ENCODE measurements at places on chromosomes 3 and 15.

DNA sequence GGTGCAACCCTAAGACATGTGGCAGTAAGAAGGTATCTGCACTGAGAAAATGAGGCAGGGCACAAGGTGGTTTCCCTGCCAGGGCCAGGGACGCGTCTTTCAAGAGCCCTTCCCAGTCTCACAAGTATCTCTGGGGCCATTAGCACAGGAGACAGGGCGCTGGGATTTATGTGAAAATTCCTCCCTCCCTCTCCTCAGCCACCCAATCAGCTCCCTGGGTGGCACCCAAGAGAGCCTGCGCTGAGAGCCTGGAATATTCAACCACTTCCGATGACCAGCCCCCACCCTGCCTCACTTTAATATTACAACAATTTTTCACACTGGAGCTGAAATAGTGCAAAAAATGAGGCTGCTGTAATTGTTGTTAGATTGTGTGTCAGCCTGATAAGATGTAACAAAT is 26.1 kb downstream of the SEC61A1 start:
- no peak for DNase-seq

DNA sequence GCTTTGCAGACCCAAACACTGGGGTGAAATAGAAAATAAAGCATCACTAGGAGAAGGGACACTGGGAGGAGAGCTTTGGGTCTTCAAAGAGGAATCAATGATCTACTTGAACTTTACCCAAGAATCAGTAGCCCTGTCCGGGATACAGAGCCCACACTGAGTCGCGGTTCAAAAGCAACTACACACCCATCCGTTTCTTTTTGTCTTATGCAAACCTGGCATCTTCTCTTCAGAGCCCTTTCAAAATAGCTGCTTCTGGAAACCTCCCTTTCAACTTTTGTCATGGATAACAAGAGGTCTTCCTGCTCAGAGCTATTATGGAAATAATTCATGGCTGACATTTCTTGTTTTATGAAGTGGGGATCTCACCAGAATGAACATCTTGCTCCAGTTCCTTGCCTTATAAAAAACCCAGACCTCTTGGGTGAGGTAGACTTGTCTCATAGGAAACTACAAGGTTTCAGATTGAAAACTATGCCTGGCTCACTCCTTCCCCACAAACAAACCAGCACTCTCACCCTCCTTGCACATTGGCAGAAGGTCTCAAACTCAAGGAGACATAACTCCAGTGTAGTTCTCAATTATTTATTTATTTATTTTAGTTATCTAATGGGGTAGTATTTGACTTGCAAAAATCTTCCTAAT is 115.1 kb upstream of the ARHGEF3 start:
- DNase-seq, result no peak

- DNase-seq, result peak; percentile 0
Measured at GRCh38 chr3:135106445-135106844, 311.4 kb downstream of the EPHB1 start.

DNA sequence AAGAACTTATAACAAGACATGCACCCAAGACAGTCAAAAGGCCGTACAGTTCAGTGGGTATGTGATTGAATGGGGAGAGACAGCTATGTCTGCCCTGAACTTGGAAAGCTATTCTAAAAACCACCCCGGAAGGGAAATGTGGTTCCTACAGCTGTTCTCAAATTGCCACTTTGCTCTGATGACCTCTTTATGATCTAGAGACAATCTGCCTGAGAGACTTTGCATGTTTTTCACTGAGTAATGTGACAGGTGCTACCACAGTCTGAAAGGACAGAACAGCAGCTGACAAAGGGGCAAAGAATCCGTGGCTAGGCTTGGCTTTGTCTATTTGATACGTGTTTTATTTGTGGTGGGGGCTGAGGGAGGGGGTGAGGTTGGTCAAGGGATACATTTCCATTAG is 148.3 kb upstream of the NPHP3 start:
- DNase-seq, result no peak

GRCh38 chr15:25410649-25411048 is 28.2 kb downstream of the UBE3A start:
- DNase-seq, result no peak

- DNase-seq, result peak; percentile 6
Measured at GRCh38 chr3:31092748-31093589, 198.5 kb upstream of the GADL1 start.

GRCh38 chr15:52352086-52352485 is 56.5 kb upstream of the MYO5C start:
- DNase-seq, result no peak

- DNase-seq, result no peak
Measured at GRCh38 chr15:91609966-91610365, 243.5 kb upstream of the SLCO3A1 start.

DNA sequence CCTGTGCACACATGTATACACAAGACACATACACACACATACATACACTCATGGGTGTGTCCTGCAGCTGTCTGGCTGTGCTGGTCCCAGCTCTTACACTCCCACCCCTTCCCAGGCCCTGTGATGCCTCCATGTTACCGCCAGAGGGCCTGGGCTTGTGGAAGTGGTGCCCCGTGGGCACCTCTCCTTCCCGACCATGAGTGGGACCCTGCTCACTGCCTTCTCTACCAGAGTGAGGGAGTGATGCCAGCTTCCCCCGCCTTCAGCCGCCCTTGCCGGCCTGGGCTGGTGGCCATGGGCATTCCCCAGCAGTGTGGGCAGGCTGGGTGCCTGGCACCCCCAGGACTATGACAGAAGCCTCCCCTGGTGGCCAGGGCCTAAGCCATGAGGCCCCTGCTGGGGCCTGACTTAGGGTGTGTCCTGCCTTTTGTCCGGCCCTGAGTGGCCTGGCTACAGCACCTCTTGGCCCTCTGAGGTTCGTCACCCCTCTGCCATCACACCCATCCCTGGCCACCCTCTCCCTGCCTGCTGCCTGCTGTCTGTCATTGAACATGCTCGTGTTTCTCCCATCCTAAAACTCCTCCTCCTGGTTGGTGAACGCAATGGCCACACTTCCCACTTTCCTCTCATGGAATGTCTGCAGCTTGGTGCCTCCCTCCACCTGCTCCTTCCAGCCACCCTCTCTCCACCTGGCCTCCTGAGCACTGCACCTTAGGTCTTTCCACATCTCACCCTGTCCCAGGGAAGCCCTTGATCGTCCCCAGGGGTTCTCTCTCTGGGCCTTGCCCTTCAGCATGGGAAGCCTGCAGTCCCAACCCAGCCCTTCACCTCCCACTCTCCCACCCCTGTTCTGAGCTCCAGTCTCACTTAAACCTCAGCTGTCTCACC is 14.6 kb downstream of the HDAC11 start:
- peak; percentile 44 for DNase-seq

GRCh38 chr3:122784436-122784835 is 9.2 kb downstream of the HSPBAP1 start:
- peak; percentile 63 for DNase-seq

DNA sequence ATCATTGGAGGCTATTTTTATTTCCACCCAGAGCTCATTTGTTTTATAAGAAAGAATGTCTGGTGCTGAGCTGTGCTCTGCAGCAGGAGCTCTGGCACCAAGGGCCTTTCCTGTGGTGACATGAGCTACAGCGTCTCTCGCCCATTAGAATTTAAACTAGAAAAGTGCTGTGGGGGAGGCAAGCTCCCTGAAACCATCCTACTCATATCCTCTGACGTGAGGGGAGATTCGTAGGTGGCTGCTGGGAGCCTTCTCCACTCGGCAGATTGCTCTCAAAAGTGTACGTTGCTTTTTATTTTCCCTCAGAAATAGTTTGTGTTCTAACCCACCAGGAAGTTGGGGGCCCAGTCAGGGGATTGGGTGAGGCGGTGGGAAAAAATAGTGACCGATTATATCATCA is 76.3 kb upstream of the ARHGEF3 start:
- peak; percentile 62 for DNase-seq

- DNase-seq, result peak; percentile 55
Measured at GRCh38 chr3:81823882-81824395, 62.5 kb upstream of the GBE1 start.

DNA sequence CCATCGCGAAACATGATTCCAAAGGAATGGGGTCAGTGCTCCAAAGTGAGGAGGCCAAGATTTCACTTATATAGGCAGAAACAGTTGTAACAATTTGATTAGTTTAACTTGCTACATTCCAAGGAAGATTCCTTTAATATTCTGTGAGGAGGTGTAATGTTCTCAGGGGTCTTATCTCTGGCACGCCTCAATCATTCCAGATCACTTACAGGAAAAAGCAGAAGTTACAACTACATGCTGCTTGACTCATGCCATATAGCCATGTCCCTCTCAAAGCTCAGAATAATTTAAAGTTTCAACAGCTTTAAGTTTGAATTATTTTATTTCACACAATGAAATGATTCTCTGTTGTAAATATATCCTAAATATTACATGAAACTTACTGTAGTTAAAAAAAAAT is 3.5 kb upstream of the FYTTD1 start:
- no peak for DNase-seq

- no peak for DNase-seq
Measured at GRCh38 chr3:79018265-79018664, 749.5 kb downstream of the ROBO1 start.

GRCh38 chr3:71087143-71088018 is 496.1 kb downstream of the FOXP1 start:
- no peak for DNase-seq

- DNase-seq, result peak; percentile 34
Measured at GRCh38 chr3:188929137-188929536, 242.6 kb upstream of the TPRG1 start.

DNA sequence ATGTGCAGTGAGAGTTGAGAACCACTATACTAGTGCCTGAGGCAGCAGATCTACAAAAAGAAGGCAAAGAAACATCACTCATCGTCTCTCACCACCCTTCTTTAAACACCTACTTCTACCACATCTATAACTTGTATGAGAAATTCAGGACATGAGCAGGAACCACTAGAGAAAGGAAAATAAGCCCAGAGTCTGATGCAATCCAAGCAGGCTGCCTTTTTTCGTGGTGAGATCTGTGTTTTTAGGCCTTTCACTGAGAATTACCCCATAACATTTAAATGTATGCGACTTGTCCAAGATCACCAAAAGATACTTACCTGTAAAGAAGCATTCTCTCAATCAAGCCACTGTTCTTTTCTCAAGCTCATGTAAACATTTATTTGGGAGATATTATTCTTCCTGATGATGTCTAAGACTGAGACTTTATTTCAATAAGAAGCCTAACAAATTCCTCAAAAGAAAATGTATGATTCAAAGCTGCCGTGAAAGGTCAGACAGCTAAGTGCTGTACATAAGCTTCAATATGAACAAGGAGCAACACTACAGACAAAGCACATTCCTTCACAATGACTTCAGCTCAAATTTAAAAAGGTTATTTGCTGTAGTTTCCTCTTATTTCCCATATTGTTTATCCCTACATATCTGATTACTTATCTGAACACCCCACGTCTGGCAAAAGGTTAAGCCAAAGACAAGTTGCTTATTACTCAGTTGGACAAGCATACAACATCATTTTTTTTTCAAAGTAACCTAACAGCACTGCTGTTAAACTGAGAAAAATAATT is 16.5 kb downstream of the SPICE1 start:
- peak; percentile 55 for DNase-seq

- no peak for DNase-seq
Measured at GRCh38 chr3:177229791-177230190, 32.5 kb upstream of the TBL1XR1 start.

DNA sequence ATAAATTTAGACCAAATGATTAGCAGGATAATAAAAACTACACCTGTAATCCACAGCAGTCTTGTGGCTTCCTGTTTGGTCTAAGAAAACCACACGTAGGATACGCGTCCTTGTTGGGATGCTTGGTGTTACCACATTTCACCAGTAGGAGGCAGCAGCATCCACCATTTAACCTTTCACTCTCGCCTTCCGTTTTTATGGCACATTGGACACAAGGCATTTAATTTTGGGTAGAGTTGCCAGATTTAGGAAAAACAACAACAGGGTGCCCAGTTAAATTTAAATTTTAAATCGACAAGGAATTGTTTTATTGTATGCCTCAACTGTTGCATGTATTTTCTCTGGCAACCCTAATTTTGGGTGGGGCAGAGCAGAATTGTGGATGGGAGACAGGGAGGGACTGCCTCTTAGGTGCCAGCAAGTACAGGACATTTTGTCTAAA is 6.3 kb downstream of the LRRC31 start:
- peak; percentile 64 for DNase-seq

DNA sequence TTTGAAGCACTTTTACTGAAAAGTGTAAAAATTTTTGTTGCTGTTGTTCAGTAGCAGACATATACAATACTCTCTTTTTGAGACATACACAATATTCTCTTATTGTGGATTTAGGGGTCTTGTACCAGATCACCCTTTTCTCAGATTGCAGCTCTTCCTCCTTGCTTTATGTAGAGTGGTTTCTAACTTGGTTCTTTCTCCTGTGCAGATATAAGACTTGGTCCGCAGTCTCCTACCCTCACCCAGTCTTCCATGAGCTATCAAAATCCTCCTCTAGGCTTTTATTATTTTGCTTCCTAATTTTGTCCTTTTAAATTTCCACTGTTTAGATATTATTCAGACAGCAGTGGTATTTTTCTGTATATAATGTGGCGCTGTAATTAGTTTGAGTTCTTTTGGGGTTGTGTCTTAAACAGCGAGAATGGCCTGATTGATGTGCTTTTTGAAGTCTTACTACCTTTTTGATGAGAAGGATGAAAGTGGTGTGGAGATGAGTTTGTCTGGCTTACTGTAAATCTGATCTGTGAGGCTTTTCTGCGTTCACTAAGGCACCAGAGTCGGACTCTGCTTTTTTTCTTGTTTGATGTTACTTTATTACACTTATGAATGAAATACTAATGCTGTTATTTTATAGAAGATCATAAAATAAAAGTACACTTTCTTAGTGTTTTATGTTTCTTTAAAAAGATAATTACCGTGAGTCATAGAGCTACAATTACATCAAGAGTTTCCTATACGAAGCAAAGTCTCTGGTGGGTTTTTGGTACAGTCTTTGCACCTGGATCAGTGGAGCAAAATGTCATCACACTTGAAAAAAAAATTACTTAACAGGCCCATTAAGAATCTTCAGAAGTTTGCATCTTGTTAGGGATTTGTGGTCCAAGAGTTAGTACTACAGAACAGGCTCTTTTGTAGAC is 27.8 kb downstream of the FNDC3B start:
- DNase-seq, result no peak

- DNase-seq, result no peak
Measured at GRCh38 chr3:144105542-144105941, 133.9 kb downstream of the DIPK2A start.

- DNase-seq, result no peak
Measured at GRCh38 chr15:88792342-88793282, 10.6 kb upstream of the ACAN start.

- DNase-seq, result no peak
Measured at GRCh38 chr3:55122312-55122711, 194.5 kb upstream of the LRTM1 start.

DNA sequence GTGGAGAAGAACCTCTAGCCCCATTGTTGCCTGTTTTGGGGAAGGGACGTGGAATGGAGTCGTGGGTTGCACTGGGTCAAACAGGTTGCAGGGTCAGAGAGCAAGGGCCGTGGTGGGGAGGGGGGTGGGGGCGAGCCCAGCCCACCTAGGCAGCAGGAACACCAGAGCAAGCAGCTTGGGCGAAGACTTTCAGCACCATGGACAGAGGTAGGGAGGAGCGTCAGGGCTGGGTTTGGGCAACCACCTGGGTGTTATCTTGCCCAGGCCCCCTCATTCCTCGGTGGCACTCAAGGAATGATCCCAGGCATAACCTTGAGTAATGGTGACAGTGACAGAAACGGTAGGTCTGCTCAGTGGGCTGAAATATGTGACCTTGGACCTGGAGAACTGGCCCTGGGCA is 45.9 kb upstream of the TMEM115 start:
- peak; percentile 29 for DNase-seq

- no peak for DNase-seq
Measured at GRCh38 chr3:129599073-129599472, 7.4 kb downstream of the PLXND1 start.
